ENCODE measurements at places on chromosomes 1 and 21. TPM values are rescaled to one million over a fixed set of nuclear protein-coding genes. Genes with fewer than 3 reads are reported as not detected.

Gene DRAXIN
- 0.13 TPM for total RNA-seq

Gene LMX1A
- not detected for total RNA-seq

Gene TENT5C
- 8.9 TPM for total RNA-seq

Gene CEP104
- total RNA-seq = 52.0 TPM

Gene ITGB2
- 3.0 TPM for total RNA-seq

Gene OR2T2
- not detected for total RNA-seq

GRCh38 chr1:8361198-8361849 is 43.4 kb downstream of the SLC45A1 start:
- no peak for DNase-seq

- DNase-seq = no peak
Measured at GRCh38 chr1:175158170-175158591, 34.4 kb downstream of the KIAA0040 start.

DNA sequence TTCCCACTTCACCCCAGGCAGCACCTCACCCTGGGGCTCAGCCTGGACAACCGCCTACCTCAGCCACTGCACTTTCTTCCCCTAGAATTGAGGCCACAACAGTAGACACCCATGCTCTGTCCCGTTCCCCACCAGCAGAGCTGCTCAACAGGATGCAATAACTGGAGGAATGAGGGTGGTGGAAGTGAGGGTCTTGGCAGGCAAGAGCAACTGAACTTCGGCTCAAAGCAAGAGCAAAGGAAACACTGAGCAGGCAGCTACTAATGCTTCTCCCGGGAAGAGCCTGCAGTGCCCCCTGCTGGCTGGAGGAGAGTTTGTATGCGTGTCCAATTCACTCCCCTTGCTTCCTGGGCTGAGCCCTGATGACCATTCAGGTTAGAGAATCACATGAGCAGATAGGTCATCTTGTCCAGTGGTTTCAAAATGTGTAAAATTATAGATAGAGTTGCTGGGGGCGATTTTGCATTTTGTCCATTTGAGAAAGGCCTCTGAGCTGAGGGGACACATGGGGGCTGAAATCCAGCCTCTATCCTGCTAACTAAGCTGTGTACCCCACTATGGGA is 13.9 kb downstream of the NT5C1A start:
- peak; percentile 46 for DNase-seq

DNA sequence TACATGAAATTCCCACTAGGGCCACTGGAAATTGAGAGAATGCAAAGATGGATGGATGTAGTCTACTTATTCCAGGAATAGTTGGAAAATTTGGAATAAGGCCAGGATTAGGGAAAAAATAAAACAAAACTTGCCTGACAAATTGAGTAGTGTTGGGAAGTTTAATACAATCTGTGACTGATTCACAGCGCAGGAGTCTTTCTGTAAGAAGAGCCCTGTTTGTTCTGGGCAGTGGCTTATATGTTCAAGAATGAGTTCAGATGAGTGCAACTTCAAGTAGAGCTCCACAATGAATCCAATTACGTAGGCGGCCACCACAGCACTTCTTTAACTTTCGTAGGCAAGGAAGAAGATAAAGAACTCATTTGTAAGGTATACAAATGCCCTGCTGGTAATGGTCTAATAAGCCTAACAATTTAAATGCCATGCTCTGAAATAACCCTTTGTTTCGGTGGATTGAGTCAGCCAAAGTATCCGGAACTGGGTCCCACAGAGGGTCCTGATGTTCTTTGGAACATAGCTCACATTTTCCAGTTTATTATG is 47.1 kb upstream of the KCNE1 start:
- no peak for DNase-seq

- DNase-seq = no peak
Measured at GRCh38 chr1:161549652-161550051, at the start of gene FCGR3A. Gene FCGR3A, minus strand, starts transcription at chr1:161549818. Its CDS starts 82 bp downstream, at chr1:161549736.

GRCh38 chr1:33045246-33045645 is 8.6 kb upstream of the AK2 start:
- DNase-seq = no peak

DNA sequence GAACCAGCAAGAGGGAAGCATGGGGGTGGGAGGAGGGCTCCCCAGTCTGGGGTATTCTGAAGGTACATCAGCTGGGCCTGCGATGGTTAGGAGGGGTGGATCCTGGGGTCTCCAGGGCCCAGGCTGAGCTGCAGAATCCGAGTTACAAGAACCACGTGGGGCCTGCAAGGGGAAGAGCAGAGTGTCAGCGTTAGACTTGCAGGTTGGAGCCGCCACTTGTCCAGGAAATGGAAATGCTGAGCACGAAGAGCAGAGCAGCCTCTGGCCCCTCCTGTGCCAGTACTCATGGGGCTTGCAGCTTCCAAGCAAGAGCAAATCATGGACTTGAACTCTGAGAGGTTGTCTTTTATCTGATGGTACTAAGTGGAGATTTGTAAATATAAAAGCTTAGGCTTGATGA is 47.5 kb upstream of the COL6A1 start:
- no peak for DNase-seq

- no peak for DNase-seq
Measured at GRCh38 chr1:17892225-17892624, 137.1 kb downstream of the ACTL8 start.

GRCh38 chr1:3293563-3294080 is 160.8 kb upstream of the ARHGEF16 start:
- DNase-seq = no peak

- no peak for DNase-seq
Measured at GRCh38 chr1:156807627-156808026, 9.0 kb downstream of the SH2D2A start.

DNA sequence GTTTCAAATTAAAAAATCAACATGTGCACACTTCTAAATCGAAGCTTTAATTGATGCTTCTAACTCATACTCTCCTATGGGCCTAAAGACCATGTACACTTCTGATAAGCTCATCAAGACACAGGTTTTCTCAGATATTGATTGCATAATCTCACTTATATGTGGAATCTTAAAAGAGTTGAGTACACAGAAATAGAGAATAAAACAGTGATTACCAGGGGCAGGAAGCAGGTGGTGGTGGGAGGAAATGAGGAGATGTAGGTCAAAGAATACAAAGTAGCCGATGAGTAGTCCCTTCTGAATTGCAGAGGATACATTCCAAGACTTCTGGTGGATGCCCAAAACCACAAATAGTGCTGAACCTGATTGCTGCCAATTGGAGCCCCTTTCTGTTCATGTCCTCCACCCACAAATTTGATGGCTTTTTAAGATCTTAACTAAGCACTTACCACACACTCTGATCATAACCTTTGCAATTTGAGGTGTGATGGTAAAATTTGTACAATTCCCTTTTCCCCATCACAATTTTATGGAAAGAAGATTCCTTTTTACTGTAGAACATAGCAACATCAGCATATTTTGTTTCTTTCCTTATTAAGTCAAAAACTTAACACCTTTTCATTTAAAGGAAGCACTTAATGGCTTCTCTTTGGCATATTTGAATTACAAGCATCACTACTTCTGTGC is 3.3 kb upstream of the CD1B start:
- DNase-seq = no peak

DNA sequence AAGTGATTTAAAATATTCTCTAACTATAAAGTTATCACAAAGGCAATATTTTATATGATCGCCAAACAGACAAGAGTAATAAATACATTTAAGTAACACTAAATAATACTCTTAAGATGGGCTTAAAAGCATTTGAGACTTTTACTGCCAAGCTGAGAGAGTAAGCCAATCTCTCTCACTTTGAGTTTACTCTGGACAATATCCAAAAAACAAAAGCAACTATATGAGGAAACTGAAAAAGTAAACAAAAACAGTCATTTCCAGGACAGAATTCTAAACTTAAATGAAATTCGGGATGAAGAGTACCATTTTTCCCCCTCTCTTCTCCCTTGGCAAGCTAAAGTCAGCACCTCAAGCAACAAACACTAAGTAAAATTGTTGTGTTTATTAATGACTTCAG is 173.2 kb downstream of the COP1 start:
- DNase-seq = no peak

DNA sequence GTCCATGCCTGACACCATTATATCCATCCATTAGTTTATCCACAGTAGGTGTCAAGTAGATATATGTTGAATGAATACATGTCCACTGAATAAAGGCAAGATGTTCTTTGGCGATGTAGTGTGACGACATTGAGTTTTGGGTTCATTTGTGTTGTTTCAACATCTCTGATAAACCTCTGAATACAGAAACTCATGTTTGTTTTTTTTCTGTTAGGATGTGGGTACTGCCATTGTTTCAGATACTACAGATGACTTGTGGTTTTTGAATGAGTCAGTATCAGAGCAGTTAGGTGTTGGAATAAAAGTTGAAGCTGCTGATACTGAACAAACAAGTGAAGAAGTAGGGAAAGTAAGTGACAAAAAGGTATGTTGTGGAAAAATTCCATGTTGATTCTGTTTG is 28.1 kb downstream of the MDM4 start:
- DNase-seq = no peak

- no peak for DNase-seq
Measured at GRCh38 chr1:119532324-119532910, 25.4 kb downstream of the HSD3B1 start.

DNA sequence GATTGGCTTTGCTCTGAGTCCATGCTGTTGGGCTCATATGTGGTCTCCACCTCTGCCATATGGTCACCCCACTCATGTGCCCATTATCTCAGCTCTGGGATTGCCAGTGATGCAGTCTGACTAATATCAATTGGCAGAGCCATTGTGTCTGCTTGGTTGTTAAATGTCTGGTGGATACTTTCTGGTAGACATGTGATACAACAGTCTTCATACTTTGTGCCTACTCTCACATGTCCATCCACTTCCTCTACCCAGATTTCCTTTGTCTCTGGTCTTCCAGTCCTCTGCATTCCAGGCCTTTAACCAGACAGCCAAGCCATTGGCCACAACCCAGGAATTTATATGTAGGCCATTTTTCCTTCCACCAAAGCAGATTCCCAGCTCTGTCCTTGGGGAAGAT is 30.8 kb upstream of the DIPK1A start:
- no peak for DNase-seq

DNA sequence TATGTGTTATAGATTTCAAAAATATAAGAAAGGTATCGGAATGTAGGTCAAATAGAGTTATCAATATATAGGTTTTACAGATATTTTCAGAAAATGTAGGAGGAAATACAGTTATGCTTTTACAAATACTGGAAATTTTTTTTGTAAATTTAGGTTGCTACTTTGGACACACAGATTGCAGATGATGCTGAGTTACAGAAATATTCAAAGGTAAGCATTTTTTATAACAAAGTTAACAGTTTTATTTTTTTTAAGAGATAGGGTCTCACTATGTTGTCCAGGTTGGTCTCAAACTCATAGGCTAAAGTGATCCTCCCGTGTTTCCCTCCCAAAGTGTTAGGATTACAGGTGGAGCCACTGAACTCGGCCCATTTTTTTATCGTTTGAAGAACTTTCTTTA is 66.0 kb downstream of the PATJ start:
- no peak for DNase-seq

GRCh38 chr1:75785320-75785982 is 605 bp upstream of the RABGGTB start:
- DNase-seq = no peak

GRCh38 chr1:244439391-244440032 is 12.2 kb downstream of the ADSS2 start:
- no peak for DNase-seq

DNA sequence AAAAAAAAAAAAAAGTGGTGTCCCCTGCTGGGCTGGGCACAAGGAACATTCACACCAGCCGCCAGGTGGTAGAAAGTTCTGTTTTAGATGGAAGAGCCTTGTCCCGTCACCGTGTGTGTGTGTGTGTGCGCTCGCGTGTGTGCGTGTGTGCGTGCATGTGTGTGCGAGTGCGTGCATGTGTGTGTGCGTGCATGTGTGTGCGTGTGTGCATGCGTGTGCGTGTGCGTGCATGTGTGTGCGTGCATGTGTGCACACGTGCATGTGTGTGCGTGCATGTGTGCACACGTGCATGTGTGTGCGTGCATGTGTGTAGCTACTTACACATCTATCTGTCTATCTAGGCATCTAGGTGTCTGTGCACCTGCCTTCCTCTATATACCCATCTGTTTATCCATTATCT is 491.7 kb downstream of the NPHP4 start:
- no peak for DNase-seq

DNA sequence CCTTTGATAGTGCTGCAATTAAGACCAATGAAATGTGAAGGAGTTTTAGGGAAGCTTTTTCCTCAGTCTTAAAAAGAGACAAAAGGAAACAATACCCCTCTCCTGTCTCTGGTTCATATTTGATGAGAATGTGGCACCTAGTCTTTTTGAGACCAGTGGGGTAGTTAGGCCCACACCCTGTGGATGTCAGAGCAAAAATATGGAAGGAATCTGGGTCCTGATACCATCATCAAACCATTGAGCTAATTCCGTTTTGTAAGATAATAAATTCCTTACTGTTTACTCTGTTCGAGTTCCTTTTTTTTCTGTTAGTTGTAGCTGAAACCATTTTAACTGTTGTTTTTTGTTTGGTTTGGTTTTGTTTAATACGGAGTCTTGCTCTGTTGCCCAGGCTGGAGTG is 33.3 kb downstream of the PTPRC start:
- no peak for DNase-seq

GRCh38 chr1:233113009-233113879 is 162.8 kb downstream of the NTPCR start:
- DNase-seq = peak; percentile 97

DNA sequence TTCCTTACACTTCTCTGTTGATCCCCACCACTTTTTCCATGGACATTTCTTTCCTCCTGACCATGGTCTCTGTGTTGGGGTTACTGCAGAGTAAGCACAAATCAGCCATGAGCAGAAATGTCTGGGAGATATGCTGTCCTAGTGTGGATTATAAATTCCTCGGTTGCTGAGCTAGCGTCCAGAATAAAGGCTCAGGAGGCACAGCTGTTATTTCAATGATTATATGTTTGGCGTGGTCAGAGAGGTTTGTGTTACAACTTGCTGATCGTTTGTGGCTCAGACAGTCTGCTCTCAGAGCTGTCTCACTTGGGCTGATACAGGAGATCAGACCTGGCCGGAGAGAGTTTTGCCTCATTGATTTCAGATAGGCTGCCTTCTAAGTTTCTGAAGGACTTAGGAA is 37.5 kb upstream of the LAMC2 start:
- no peak for DNase-seq

- no peak for DNase-seq
Measured at GRCh38 chr1:161185282-161185682, 8.0 kb upstream of the B4GALT3 start.

DNA sequence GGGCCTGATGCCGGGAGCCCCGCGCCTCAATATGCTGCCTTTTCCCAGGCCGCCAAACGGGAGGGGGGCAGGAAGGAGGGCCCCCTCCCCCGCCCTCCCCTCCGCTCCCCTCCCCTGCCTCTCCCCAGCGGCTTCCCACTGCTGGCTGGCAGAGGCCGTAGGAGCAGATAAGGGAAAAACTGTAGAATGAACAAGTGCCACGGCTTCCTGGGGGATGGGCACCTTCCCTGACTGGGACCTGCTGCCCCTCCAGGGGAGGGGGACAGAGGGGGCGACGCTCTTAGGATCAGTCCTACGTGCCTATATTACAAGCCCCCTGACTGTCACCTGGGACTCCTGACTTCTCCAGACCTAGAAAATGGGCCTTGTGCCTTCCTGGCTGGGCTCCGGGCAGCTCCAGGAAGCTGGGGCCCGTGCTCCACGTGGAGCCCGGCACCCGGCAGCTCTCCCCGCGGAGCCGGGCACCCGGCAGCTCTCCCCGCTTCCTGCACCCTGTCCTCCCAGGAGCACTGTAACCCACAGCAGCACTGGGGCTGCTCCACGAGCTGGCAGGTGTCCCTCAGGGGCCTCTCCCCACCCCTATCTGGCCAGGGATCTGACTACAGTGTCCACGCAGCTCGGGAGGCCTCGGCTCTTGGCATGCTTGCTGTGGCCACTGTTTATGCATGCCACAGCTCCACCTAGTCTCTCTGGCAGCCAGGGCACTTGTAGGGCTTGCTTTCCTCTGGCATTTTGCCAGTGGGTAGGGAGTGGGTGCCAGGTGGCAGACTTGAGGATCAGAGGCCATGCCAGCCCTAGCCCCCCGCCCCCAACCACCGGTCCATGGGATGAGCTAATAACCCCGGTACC is 674 bp upstream of the HES5 start:
- DNase-seq = no peak
